ENCODE measurements at places on chromosomes 3 and 15.

DNA sequence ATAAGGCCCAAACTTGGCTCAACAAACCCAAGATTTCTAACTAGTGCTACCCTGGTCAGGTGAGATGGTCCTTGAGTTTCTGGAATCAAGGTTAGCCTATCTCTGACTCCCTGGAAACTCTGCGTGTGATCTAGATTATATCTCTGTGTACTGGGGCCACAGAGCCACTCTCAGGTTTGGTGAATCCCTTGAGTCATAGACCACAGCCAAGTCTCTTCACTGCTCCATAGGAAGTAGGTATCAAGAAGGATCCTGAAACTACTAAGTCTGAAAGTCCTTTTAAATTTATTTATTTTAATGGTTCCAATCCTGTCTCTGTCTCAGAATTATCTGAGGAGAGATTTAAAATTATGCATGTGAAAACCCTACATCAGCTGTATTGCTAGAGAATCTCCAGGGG is 99.1 kb downstream of the TUSC7 start:
- DNase-seq = no peak

GRCh38 chr3:126441256-126441880 is 34.3 kb downstream of the ZXDC start:
- DNase-seq = no peak

DNA sequence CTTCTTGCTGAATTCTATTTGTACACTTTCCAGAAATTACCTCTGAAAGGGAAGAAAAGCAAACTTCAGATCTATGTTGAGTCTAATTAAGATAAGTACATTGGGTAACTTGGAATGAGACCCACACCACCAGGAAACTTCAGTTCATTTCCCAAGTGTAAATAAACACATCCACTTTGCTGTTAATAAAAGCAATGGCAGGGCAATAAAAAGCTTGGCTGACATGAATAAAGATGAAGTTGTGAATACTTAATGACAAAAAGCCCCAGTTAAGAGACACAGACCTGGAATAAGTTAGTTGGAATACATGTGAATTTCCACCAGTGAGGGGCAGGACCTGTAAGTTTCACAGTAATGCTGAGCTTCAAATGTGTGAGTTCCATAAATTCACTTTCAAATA is 83.3 kb downstream of the MEX3B start:
- no peak for DNase-seq

DNA sequence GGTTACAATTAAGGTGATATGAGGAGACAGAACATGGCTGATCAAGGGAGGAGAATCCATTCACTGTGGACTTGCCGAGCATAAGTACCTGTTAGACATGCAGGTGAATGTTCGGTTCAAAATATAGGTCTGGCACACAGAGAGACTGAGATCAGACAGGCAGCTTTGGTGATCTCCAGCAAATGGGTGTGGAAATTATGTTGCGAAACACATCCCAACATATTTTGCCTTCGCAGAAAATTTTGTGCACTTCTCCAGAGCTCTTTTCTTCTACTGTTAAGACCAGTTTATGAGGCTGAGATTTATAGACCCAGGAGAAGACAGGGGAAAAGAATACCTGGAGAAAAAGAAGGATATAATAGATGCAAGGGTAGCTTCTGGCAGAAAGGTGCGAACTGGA is 183.2 kb downstream of the NEK10 start:
- no peak for DNase-seq

DNA sequence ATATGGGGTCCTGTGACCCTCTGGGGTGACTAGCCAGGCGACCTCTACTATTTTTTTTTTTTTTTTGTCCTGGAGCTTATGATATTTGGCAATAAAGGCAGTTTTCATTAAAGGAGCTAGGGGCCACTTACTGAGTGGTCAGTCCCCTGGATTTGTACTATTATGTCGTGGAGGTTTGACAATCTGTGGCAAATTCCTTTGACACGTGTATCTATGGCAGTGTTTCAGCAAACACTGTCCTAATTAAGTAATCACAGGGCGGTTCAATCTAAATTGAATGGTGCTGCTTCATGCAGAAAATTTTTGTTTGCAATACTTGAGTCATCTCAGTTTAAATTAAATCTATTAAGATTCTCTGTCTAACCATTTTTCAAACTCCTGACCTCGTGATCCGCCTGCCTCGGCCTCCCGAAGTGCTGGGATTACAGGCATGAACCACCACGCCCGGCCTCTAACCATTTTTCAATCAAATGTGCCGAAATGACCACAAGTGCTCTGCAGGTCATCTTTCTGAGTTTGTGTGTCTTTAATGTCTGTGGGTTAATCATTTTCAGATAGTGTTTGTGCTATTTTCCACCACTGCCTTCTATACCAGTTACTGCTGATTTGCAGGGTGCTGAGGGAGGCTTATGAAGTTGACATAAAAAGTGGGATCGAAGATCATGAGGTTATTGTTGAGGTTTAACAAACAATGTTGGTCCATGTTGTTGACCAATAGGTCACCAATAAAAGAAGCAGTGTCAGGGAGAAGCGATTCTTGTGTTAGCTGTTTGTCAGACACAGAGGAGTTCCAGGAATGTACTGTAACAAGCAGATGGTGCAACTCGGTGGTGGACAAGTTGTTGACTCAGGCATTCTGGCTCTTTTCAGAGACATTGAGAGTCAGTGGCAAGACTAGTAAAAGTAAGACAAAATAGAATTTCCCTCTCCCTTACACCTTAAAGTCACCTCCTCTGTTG is 18.6 kb upstream of the SLC2A2 start:
- DNase-seq = no peak

DNA sequence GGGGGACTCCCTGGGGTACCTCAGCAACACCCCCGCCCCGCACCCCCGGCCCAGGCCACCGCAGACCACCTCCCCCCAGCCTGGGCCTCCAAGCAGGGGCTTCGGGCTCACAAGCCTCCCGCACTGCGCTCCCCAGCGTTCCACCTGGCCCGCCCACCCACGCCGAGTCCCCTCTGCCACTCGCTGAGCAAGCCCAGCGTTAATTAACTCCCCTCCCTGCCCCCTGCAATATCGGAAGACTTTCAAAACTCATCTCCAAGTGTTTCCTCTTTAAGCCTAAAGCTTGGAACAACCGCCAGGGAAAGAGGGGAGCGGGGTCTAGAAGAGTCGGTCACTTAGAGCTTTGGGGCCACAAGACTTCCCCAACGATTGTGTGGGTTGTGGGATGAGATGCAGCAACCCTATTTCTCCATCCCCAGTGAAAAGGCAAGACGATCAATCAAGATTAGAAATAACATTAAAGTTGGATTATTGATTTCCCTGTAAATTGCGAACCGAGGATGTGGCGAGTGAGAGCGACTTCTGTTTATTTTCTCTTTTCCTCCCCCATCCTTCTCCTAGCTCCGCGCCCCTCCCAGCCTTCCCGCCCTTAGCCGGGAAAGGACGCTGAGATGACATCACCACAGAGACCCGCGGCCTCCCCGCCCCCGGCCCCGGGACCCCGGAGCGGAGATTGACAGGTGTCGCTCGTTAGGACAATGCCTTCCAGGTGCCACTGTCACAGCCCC is 30.2 kb downstream of the NR2F2 start:
- no peak for DNase-seq

- no peak for DNase-seq
Measured at GRCh38 chr3:127787071-127787490, 35.2 kb downstream of the MGLL start.

DNA sequence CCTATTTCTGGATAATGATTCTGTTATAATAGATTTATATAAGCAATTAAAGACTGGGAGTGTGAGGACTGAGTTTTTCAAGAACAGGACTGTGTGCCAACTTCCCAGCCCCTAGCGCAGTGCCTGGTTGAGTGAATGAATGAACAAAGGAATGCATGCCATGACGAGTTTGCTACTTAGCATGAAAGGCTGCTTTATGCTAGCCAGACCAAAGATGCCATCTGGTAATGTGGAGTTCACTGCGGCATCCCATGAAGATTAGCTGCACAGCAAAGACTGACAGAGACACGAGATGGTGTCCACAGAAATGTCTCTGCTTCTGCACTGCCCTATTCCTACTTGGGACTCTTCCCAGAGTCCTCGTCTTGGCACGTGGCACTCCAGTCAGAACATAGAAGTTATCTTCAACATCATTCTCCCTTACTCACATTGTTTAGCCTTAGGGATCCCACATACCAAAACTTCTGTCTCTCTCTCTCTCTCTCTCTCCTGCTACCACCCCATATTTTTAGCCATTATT is 283.9 kb upstream of the CTNNB1 start:
- DNase-seq = no peak

All from activated CD4-positive, alpha-beta T cell treated with anti-CD3 and anti-CD28 coated beads for 36 hours (primary cell).